Stimulated activated CD8-positive, alpha-beta memory T cell treated with anti-CD3 and anti-CD28 coated beads, Interleukin-2, amount 100 ng/mL, for 48 hours (primary cell): ENCODE measurements at places on chromosomes 2 and 18.

DNA sequence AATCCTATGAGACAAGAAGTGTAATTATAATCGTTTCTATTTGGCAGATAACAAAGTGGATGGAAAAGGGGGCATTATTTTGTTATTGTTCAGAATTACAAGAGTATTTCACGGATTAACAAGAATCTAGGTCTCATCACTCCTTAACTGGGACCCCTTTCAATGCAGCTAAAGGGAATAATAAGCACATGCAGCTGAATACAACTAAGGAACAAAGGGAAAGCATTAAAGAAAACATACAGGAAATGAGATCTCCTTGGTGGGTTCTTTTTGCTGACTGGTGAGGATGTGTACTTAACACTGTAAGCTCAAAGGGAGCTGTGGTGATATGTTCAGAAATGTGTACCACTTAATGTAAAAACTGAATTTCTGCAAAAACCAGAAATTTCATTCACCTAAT lies 140.5 kb upstream of the WDSUB1 start:
- no peak for DNase-seq

- no peak for DNase-seq
These were observed 66.7 kb downstream of the TWIST2 start for GRCh38 chr2:238914648-238915015.

GRCh38 chr2:202201220-202202160 lies 36.9 kb downstream of the SUMO1 start:
- DNase-seq, result no peak

DNA sequence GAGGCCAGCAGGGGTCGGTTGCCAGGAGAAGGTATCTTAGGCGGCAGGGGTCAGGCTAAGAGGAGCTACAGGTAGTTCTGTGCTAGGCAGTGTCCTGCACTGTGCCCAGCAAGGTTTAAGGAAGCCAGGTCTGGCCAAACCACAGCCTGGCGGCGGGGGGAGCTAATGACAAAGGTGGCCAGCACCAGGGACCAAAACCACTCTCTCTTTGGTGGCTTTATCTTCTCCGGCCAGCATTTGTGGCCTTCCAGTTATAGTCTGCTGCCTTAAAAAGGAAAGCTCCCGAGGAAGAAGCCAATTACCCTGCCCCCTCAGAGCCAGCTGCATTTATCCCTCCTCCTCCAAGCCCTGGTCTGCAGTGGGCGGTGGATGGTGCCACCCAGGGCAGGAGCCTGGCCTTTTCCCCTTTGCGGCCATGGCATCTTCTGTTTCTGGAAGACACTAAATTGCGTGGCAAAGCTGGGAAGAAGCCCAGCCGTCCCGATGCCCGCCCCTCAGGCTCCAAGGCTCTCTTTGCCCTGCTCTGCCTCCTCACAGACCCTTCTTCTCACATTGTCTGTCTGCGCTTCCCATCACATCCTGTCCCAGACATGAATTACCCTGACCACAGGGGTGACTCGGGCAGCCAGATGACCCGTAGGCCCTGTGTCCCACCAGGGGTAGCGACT lies 94.6 kb downstream of the EN1 start:
- DNase-seq, result no peak

GRCh38 chr2:240915526-240916341 lies 9.6 kb downstream of the CROCC2 start:
- no peak for DNase-seq

GRCh38 chr2:30368258-30368657 lies 78.8 kb upstream of the LCLAT1 start:
- no peak for DNase-seq

DNA sequence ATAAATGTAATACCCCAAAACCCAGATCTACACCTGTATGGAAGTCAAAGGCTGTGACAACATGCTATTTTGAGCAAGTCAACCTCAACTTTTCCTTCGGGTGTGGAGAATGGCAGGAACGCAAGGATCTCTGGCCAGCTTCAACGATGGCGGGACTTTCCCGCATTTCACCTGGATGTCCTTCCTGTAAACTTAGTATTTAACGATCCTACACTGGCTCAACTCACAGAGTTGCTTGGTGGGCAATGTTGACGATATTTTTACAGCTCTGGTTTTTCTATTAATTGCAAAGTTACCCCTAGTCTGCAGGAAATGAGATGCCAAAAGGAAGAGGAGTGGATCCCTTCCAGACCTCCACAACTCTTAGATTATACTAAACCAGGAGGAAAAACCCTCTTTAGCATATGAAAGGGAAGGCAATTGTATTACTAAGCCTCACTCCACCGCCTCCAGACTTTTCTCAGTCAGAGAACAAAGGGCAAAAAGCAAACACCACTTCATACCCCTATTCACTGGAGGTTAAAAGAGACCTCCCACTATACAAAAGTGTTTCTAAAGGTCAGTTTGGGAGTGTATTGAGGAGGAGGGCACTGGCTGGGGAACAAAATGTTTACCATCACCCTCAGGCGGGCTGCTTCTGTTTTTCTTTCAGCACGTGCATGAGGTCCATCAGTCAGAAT lies 56.5 kb upstream of the ACVR1 start:
- no peak for DNase-seq

GRCh38 chr2:232981356-232981755 lies 31.7 kb downstream of the NGEF start:
- no peak for DNase-seq

GRCh38 chr2:216837740-216838139 lies 22.1 kb downstream of the TNP1 start:
- DNase-seq, result no peak

GRCh38 chr2:206494061-206494460 lies 50.7 kb downstream of the ADAM23 start:
- no peak for DNase-seq

GRCh38 chr2:100606726-100607343 lies 44.0 kb downstream of the PDCL3 start:
- no peak for DNase-seq
